Glomerular endothelial cell (primary cell): ENCODE measurements at places on chromosomes 13 and 19. TPM values are rescaled to one million over a fixed set of nuclear protein-coding genes. Genes with fewer than 3 reads are reported as not detected.

The GAPDHS gene
- not detected in 2 replicates for total RNA-seq

The FPR3 gene
- total RNA-seq, result not detected in 2 replicates

The PDE4C gene
- 0.58 TPM in 1 of 2 replicates, not detected in the other for total RNA-seq

The ZNF208 gene
- 0.53 TPM in 1 of 2 replicates, not detected in the other for total RNA-seq

The CATSPERD gene
- total RNA-seq, result not detected in 2 replicates

The CACNG6 gene
- 2.2 and 3.0 TPM in 2 replicates for total RNA-seq

The ZNF253 gene
- 6.7 and 8.3 TPM in 2 replicates for total RNA-seq

The DNASE2 gene
- total RNA-seq, result 40.1 and 56.4 TPM in 2 replicates
